ENCODE measurements at places on chromosomes 16 and 17.

DNA sequence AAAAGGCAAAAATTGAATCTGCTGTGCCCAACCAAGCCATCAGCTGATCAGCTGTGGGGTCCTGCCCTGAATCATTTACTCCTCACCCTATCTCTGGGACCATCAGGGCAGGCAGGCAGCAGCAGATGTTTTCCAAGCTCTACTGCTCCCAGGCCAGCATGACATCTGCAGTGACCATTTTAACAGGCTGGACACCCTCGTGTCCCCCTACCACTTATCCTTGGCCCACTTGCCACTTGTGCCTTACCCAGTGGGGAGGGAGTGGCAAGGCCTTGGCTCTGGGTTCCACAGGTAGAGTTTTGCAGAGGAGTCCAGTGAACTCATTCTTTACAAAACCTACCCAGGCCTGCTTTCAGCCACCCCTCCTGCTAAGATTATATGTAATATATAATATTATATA lies 12.0 kb upstream of the CA4 start:
- DNase-seq: no peak

- DNase-seq: no peak
Observed at GRCh38 chr17:72294487-72294893, 173.7 kb downstream of the SOX9 start.

DNA sequence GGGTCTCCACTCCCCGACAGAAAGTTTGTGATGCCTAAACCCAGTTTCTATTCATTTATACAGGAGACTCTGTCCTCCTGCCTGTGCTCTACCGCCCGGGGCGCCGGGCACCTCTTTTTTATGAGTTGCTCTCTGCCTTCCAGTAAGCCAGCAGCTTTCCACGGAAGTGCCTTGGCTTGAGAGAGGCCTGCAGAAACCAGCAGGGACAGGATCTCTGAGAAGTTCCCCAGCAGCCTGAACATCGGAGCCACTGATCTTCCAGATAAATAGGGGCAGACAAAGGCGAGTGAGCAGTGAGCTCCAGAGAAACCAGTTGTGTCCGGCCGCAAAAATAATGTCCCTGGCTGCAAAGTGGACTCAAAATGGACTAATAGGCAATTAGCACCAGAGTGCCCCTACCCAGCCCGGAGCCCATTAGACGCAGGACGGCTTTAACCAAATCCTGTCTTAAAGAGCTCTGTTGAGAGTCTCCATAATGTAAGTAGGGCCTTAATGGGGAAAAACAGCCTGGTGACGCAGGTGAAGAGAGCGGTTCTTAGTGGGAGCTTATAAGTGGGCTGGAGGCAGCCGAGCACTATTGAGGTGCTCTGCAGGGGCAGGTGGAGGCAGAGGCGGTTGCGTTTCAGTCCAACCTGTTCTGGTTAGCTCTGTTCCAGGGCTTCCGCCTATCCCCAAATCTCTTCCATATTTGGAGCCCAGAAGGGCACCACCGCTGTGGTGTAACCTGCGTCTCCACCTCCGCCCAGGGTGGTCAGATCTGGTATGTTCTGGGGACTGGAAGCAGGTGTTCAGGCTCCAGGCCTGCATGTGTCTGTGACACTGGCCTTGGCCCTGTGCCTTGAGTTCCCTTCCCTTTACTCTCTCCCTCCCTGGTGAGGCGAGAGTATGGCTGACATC lies 74.1 kb downstream of the NT5M start:
- DNase-seq: no peak

DNA sequence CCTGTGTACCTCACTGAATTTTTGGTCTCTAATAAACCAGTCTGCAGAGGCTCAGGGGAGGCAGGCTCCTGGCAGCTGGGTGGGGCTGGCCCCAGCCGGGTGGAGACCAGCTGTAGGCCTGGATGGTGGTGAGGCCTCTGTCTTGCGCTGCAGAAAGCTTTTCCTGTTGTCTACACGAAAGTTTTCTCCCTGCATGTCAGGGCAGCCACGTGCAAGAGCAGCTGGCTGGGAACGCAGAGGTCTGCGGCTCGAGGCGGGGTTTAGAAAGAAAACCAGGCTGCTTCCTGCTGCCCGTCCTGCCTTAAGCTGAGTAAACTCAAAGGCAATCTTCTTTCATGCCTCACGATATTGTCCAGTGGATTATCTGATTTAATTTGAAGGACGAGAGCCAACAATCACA lies 2.4 kb downstream of the SERPINF1 start:
- no peak for DNase-seq

GRCh38 chr16:18024611-18025010 lies 311.9 kb downstream of the NPIPA8 start:
- DNase-seq: no peak

DNA sequence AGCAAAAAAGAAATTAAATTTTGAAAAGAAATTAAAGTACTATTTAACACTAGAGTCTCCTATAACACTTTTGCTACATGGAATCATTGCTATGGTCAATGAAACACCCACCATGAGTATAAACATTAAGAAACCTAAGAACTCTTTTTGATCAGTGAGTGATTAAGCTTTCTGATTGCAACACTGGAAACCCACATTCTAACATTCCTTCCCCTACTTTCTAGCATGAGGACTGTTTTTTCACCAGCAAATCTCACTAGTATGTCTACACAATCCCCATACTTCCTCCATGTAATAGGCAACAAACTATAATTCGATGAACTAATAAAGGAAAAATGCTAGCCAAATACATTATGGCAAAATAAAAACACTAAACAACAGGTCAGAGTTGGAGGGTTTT lies 54.7 kb downstream of the SKAP1 start:
- no peak for DNase-seq

DNA sequence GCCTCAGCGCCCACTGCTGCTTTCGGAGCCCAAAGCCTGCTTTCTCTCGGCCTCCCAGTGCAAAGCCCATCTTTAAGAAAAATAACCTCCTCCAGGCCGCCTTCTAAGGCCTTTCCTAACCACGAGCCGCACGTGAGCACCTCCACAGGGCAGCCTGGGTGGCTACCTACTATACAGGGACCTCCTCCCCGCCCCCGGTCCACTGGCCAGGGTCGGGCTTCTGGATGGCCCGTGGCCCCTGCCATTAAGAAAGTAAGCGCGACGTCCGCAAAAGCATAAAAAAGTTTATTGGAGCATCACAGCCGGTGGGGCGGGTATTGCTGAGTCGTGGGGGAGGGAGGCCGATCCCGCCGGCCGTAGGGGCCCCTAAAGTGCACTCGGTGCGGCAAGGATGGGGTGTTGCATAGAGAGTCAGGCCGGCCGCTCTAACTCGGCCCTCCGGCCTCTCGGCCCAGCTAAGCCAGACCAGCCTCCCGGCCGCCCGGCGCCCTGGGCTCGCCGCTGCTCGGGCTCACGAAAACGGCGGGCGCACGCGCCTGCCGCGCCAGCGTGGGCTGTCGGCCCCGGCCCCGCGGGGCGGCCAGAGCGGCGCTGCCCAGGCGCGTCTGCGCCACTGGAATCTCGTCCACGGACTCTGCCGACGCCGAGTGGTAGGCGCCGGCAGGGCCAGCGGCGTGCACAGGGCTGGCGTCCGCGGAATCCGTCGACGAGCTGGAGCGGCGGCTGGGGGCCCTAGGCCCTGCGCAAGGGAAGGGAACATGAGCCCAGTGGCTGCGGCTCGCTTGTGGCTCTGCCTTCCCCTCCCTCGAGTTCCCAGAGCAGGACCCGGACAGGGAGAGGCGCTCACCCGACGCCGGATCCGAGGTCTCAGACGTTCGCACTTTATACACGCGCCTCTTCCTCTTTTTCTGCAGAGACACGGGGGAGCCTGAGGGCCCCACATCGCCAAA lies 1.1 kb upstream of the TPPP3 start:
- no peak for DNase-seq

DNA sequence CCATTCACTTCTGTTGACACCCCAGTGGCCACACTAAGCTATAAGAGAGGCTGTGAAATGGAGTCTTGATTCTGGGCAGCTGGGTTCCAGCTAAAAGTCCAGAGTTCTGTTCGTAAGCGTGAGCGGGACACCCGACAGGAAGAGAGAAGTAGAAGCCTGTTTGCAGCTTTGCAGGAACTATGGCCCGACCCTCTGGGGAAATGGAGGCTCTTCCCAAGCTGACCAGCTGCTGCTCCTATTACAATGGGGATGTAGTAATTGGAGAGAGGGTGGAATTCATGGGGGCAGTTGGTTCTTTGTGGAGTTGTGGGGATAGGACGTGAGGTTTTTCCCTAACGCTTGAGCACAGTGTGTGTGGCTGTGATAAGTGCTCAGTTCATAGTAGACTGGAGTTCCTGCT lies 28.4 kb downstream of the UBALD1 start:
- no peak for DNase-seq

GRCh38 chr16:56311208-56312027 lies 113.9 kb downstream of the AMFR start:
- peak; percentile 63 for DNase-seq

DNA sequence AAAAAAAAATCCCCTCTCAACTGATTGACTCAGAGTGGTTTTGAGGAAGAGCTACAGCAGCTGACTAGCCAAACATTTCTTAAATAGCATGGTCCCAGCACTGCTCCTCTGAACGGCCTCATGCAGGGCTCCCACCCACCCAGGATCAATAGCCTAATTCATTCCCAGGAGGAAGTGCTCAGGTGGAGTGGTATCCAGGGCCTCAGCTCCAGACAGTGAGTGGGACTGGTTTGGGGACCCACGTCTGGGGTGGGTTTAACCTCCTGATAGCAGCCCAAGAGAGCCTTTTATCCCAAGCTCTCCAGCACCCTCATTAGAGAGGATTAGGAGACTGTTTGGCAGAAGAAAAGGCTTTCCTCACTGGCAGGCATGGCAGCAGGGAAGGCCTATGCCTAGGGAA lies 68.5 kb upstream of the CDH5 start:
- no peak for DNase-seq

GRCh38 chr16:82146556-82146955 lies 23.5 kb downstream of the MPHOSPH6 start:
- DNase-seq: no peak

GRCh38 chr16:70252355-70252988 lies 732 bp upstream of the EXOSC6 start:
- no peak for DNase-seq

- DNase-seq: no peak
Observed at GRCh38 chr16:17499223-17499902, 28.6 kb upstream of the XYLT1 start.

DNA sequence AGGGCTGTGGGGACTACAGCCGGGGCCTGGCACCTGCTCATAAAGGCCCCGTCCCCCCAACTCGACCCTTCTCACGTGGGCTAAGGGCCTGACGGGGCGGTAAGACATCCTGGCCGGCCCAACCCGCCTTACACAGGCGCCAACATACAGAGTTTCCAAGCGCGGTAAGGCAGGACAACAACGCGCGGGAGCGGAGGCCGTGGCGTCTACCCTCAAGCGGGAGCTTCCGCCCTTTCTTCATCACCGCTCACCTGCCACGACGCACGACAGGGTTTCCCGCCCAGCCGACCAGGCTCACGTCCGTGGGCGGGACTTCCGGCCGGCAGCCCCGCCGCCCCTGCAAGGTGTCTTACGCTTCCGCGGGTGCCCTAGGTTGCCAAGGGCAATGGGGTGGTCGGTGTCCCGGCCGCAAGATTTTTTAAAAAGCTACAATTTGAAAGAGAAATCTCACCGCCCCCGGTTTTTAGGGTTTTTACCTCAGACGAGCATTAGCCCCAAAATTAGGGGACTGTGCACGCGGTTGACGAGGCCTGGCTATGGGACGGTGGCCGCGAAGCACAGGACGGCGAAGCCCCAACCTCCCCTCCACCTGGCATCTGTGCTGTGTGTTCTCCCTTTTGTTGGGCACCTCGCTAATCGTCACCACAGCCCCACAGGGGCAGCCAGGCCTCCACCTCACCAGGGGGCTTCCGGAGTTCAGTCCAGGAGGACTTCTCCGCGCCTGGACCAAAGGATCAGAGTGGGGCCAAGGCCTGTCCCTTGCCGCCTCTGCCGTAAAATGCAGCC lies at the start of gene TERB1:
Gene TERB1 (minus strand): TSS at position 265 of the 786 bp plus-strand sequence. CDS start 4,786 bp downstream, outside the sequence.
- DNase-seq: no peak

DNA sequence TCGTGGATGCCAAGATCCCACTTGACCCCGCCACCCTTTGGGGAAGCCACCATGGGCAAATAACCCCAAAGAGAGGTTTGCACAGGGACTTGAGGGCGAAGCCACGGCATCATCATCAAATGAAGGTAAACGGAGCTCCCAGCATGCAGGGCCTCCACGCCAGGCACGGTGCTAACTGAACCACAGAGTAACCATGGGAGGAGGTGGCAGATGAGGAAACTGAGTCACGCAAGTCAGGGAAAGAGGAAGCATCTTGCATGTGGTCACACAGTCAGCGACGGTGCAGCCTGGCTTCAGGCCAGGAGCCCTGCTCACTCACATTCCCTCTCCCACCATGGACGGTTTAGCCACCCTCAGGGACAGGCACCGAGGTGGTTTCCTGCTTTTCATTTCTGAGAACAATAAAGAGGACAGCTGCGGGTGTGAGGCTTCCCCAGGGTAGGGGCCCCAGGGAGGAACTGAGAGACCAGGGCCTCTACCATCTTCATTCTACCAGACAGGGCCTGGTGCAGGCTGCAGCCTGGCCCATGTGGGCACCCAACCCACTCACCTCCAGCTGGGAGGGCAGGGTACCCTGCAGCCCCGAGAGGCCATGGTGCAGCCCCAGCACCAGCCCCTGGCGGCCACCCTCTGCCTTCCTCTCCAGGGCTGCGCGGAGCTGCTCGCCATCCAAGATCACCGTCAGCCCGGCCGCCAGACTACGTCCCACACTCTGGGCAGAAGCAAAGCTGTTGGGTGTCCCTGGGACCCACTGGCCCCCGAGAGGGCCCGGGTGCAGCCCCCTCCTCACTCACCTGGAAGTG lies 78.3 kb downstream of the RMI2 start:
- DNase-seq: no peak

- no peak for DNase-seq
Observed at GRCh38 chr16:85707528-85708095, 18.9 kb upstream of the GINS2 start.

DNA sequence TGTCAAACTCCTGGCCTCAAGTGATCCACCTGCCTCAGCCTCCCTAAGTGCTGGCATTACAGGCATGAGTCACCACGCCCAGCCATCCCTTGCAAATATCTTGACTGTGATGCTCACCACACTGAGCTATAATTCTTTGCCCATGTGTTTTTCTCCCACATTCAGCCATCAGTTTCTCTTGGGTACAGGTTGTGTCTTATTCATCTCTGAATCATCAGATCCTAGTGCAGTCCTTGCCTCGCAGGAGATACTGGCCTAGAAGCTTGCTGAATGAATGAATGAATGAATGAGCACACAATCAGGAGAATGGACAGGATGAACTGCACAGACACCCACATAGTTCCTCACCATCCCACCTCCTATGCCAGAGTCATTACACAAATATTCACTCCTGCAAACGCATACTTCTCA lies 24.4 kb upstream of the ETV4 start:
- no peak for DNase-seq

DNA sequence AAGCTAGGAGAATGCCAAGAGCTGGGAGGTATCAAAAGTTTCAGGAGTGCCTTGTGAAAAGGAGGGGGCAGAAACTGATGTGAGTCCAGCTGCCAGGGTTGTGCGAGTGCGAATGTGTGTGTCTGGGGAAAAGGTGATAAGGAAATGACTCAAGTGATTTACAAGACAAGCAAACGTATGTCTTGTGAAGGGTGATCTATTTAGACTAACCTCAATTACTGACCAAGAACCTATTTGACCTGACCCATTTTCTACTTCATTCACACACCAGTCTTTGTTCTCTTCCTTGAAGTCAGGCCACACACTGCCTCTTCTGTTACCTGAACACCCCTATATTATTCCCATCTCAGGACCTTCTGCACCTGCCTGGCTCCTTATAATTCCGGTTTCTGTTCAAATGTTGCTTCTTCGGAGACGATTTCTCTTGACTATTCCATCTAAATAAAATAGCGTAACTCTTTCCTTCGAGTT lies 1.0 kb downstream of the GDE1 start:
- DNase-seq: no peak
